ENCODE measurements at places on chromosomes 13 and 19.

GRCh38 chr13:21913010-21913409 lies 242.1 kb downstream of the FGF9 start:
- no peak overlapping the region for H3K4me3 ChIP-seq
- no peaks in the 10 kb centered on the region for H3K4me1 ChIP-seq
- no peak for DNase-seq
- H3K27me3 ChIP-seq = no peaks in the 10 kb centered on the region
- no peaks in the 10 kb centered on the region for H3K36me3 ChIP-seq

GRCh38 chr13:113763961-113764792 lies 5.2 kb downstream of the TMEM255B start:
- no peaks in the 10 kb centered on the region for H3K36me3 ChIP-seq
- no peaks in the 10 kb centered on the region for H3K27me3 ChIP-seq
- DNase-seq = no peak
- H3K4me3 ChIP-seq = no peak overlapping the region
- H3K27ac ChIP-seq = no peak overlapping the region

DNA sequence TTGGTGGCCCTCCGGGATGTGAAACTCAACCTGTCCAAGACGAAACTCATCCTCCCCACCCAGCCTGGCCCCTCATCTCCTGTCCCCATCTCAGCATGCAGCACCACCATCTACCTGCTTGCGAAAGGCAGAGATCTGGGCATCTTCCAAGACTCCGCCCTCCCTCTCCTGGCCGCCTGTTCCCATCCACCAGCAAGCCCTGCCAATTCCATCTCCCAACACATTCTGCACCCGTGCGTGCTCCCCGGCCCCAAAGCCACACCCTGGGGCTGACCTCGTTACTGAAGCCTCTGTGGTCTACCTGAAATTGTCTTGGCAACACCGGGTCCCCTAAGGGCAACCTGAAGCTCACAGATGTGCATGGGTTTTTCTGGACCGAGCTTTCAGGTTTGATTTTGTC lies 13.2 kb upstream of the CAMSAP3 start:
- H3K36me3 ChIP-seq = no peaks in the 10 kb centered on the region
- H3K27ac ChIP-seq = no peak overlapping the region
- no peak overlapping the region for H3K4me3 ChIP-seq
- H3K27me3 ChIP-seq = no peaks in the 10 kb centered on the region
- DNase-seq = peak; percentile 49

DNA sequence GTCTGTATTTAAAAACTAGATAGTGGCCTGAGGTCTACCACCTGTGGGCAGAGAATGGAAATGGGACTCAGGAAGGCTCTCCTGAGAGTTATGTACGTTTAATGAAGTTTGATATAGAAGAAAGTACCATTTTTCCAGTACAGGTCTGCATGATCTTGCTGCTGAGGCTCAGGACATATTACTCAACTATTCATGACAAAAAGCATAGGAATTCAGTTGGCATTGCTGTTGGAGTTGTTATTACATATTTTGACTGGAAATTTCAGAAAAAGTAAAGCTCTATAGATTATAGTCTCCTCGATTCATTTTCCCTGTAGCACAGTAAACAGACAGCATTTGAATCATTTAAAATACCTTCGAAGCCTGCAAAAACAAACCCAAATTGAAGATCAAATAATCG lies 469.8 kb downstream of the DCT start:
- H3K36me3 ChIP-seq = no peaks in the 10 kb centered on the region
- H3K4me1 ChIP-seq = no peaks in the 10 kb centered on the region
- H3K4me3 ChIP-seq = no peak overlapping the region
- H3K27me3 ChIP-seq = no peaks in the 10 kb centered on the region
- no peak for DNase-seq

DNA sequence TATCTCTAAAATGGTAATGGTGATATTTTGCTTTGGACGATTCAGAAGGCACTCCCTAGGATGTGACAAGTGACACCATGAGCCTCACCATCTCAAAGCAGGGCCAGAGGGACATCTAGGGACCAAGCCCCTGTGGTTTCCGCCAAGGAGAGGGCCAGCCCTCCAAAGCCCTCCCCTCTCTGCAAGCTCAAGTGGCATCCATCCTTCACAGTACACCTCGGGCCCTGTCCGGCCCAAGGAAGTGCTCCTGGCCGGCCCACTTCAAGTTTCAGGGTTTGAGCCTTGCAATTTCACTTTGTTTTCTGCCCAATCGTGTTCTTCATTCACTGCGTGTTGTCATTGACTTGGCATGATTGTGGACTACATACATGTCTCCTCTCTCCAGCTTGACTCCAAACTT lies 82.5 kb downstream of the TSHZ3 start:
- H3K4me3 ChIP-seq = no peak overlapping the region
- H3K27ac ChIP-seq = no peak overlapping the region
- no peak for DNase-seq
- no peaks in the 10 kb centered on the region for H3K36me3 ChIP-seq
- no peaks in the 10 kb centered on the region for H3K27me3 ChIP-seq

DNA sequence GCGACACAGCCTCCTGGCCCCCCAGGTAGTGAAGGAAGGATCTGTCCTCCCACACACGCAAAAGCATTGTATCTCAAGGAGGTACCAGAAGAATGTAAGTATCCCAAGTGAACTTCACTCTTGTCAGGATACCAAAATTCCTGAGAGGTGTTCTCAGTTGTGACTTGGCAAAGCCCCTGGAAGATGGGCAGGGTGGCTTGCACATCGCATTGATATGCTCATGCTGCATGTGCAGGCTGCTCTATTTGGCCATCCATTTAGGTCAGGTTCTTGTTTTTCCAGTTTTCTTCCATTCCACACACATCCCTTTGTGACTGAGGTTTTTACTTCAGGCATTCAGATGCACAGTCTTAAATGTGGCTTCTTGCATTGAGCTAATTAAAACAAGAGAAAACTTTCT lies 382.8 kb downstream of the FOXO1 start:
- H3K36me3 ChIP-seq = no peaks in the 10 kb centered on the region
- H3K27me3 ChIP-seq = no peaks in the 10 kb centered on the region
- H3K4me1 ChIP-seq = peaks cover 9% of the 10 kb centered on the region

GRCh38 chr13:49632156-49632555 lies 3.8 kb downstream of the ARL11 start:
- H3K36me3 ChIP-seq = no peaks in the 10 kb centered on the region
- H3K4me3 ChIP-seq = no peak overlapping the region
- H3K4me1 ChIP-seq = no peaks in the 10 kb centered on the region
- H3K27ac ChIP-seq = no peak overlapping the region
- no peaks in the 10 kb centered on the region for H3K27me3 ChIP-seq
- no peak for DNase-seq

- DNase-seq = peak; percentile 79
- H3K4me1 ChIP-seq = no peaks in the 10 kb centered on the region
- H3K27ac ChIP-seq = no peak overlapping the region
- no peak overlapping the region for H3K4me3 ChIP-seq
- H3K36me3 ChIP-seq = no peaks in the 10 kb centered on the region
Observed at GRCh38 chr13:76473552-76474134, 412.6 kb downstream of the KCTD12 start.

DNA sequence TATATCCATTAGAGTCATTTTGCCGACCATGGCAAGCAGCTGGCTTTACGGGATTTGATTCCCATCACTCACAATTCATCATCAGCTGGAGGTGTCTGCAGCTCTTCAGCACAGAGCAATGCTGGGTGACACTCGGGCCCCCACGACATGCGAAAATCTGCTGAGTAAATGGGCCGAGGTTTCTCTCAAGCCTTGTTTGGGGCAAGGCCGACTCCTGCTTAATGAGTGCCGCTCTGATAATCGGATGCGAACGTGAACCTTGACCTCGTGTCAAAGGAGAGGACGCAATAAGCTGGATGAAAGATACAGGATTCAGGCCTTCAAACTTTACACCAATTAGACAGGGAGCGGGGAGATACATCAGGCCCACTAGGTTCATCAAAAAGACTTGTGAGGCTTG lies 65.2 kb downstream of the GGACT start:
- no peaks in the 10 kb centered on the region for H3K4me1 ChIP-seq
- no peak for DNase-seq
- H3K27ac ChIP-seq = no peak overlapping the region
- H3K36me3 ChIP-seq = no peaks in the 10 kb centered on the region
- H3K27me3 ChIP-seq = no peaks in the 10 kb centered on the region

DNA sequence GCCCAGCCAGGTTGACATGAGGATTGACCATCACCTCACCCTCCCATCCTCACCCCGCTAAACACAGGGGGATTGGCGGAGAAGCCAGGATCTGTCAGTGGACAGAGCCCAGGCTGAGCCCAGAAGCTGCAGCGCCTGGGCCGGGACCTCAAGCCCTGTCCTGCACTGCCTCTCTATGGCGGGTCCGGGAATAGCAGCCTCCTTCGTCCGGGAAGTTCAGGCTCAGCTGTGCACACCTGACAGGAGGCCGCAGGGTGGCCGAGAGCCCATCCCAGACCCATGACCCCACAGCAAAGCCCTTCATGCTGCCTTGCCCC lies 67.8 kb downstream of the SPACA7 start:
- no peaks in the 10 kb centered on the region for H3K27me3 ChIP-seq
- no peak overlapping the region for H3K27ac ChIP-seq
- no peaks in the 10 kb centered on the region for H3K36me3 ChIP-seq
- DNase-seq = peak; percentile 74

GRCh38 chr19:51448411-51449016 lies 9.7 kb downstream of the SIGLEC8 start:
- H3K27me3 ChIP-seq = no peaks in the 10 kb centered on the region
- DNase-seq = no peak
- no peaks in the 10 kb centered on the region for H3K36me3 ChIP-seq
- H3K4me3 ChIP-seq = no peak overlapping the region
- peak overlapping the region; percentile 3 for H3K27ac ChIP-seq

GRCh38 chr13:45331123-45331619 lies 9.8 kb downstream of the TPT1 start:
- H3K27me3 ChIP-seq = no peaks in the 10 kb centered on the region
- H3K36me3 ChIP-seq = peaks cover 3% of the 10 kb centered on the region
- DNase-seq = no peak
- no peak overlapping the region for H3K4me3 ChIP-seq
- no peak overlapping the region for H3K27ac ChIP-seq

DNA sequence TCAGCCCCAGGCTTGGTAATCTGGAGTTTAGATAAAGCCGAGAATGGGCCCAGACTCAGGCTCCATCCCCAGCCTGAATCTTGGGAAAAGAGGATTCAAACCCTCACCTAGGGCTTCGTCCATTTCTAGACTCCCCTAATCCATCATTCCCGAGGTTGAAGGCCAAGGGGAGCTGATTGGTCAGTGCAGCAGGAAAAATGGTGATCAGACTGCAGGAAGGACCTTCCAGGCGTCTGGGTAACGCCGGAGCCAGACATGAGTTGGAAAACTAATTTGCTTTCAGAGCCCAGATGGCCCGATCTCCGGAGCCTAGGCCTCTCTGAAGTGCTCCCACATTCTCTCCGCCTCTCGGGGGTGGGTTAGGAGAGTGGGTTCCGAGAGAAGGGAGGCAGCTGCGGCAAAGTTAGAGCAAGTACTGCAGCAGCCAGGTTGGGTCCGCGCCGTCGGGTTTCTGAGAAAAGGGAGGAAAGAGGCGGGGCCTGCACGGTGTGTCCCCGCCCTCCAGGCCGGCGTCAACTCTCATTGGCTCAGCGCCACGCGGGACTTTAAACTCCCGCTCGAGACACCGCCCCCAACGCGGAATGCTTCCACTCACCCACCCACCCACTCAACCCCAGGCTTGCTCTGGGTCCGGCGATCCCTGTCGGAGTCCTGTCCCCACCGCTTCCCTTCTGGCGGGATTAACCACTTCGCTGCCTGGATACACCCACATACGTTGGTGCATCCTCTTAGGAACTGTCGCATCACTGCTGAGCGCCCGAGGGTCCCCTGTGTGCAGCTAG lies 788 bp upstream of the RTBDN start:
- no peak overlapping the region for H3K4me3 ChIP-seq
- H3K27ac ChIP-seq = no peak overlapping the region
- H3K27me3 ChIP-seq = no peaks in the 10 kb centered on the region
- no peak for DNase-seq

GRCh38 chr13:41188584-41188983 lies 5.8 kb downstream of the KBTBD7 start:
- no peak overlapping the region for H3K4me3 ChIP-seq
- no peak for DNase-seq
- no peak overlapping the region for H3K27ac ChIP-seq
- no peaks in the 10 kb centered on the region for H3K27me3 ChIP-seq

- no peaks in the 10 kb centered on the region for H3K36me3 ChIP-seq
- H3K4me3 ChIP-seq = no peak overlapping the region
- no peaks in the 10 kb centered on the region for H3K4me1 ChIP-seq
- H3K27me3 ChIP-seq = no peaks in the 10 kb centered on the region
- DNase-seq = no peak
Observed at GRCh38 chr19:39676004-39676403, 20.3 kb downstream of the LGALS16 start.

DNA sequence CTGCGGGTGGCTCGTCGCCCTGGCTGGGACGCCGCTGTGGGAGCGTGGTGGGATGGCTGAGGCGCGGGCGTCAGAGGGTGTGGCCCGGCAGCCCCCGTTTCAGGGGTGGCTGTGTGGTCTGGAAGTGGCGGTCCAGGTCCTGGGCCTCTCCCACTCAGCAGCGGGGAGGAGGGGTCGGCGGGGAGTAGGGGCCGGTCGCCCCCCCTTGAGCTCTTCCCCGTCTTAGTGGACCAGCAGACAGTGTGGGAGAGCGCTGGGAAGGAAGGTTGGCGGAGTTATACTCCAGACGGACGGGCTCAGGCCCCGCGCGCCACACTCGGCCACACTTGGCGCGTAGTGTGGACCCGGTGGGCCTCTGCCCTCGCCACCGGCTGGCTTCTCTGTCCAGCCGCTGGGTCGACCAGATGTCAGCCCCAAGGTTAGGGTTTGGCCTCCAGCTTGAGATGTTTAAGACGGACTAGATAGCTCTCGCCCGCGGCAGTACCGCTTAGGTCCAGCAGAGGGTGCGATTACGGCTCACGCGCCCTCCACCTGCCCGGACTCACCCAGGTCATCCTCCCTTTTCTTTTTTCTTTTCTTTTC lies 21.7 kb upstream of the ZNF429 start:
- H3K36me3 ChIP-seq = no peaks in the 10 kb centered on the region
- H3K4me3 ChIP-seq = no peak overlapping the region
- H3K27me3 ChIP-seq = no peaks in the 10 kb centered on the region
- DNase-seq = no peak
- no peaks in the 10 kb centered on the region for H3K4me1 ChIP-seq

GRCh38 chr19:10553943-10554381 lies 10.3 kb downstream of the ATG4D start:
- no peaks in the 10 kb centered on the region for H3K27me3 ChIP-seq
- no peaks in the 10 kb centered on the region for H3K4me1 ChIP-seq
- no peak overlapping the region for H3K27ac ChIP-seq

GRCh38 chr13:97422118-97423054 lies 11.6 kb upstream of the RAP2A start:
- H3K4me1 ChIP-seq = no peaks in the 10 kb centered on the region
- H3K27ac ChIP-seq = no peak overlapping the region
- no peaks in the 10 kb centered on the region for H3K27me3 ChIP-seq
- no peak overlapping the region for H3K4me3 ChIP-seq

- no peaks in the 10 kb centered on the region for H3K4me1 ChIP-seq
- DNase-seq = no peak
- no peaks in the 10 kb centered on the region for H3K36me3 ChIP-seq
- no peak overlapping the region for H3K27ac ChIP-seq
- H3K27me3 ChIP-seq = no peaks in the 10 kb centered on the region
Observed at GRCh38 chr13:52947921-52948373, 80.7 kb upstream of the OLFM4 start.
